ENCODE measurements at places on chromosomes 13 and 19. TPM values are rescaled to one million over a fixed set of nuclear protein-coding genes. Genes with fewer than 3 reads are reported as not detected.

- DNase-seq: no peak
These were observed 2082.0 kb upstream of the PCDH20 start for GRCh38 chr13:63497601-63498000.

- DNase-seq: no peak
These were observed 66.6 kb downstream of the ARHGEF18 start for GRCh38 chr19:7415163-7415856.

GRCh38 chr19:47110521-47111005, 3.0 kb downstream of the ZC3H4 start:
- peak; percentile 56 for DNase-seq

DNA sequence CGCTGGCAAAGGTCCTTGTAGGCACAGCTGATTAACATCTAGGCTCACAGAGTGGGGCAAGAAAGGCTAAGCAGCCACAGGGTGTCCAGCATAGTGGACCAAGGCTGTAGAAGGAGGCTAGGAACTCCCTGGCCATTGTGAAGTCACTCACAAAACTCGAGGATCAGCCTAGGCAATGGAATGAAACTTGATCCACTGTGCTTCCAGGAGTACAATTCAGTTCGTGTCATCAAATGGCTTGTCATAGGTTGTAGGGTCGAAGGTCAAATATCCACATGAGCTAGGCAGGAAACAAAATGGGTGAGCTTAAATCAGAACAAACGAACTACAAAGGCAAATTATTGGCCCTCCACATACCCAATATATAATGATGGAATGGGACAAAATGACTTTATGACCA, 4.4 kb upstream of the FAM187B start:
- no peak for DNase-seq

PSG3 gene
- total RNA-seq: not detected

GRCh38 chr19:51128227-51128626, 3.5 kb downstream of the SIGLEC9 start:
- no peak for DNase-seq

BST2 gene
- total RNA-seq: 124 TPM

- DNase-seq: no peak
These were observed 146.2 kb downstream of the GPC6 start for GRCh38 chr13:93372856-93373255.

C19orf85 gene
- total RNA-seq: not detected

GRCh38 chr19:39832341-39833083, 1.4 kb downstream of the DYRK1B start:
- DNase-seq: no peak

- DNase-seq: no peak
These were observed 66.6 kb upstream of the SOX21 start for GRCh38 chr13:94778986-94779385.

DNA sequence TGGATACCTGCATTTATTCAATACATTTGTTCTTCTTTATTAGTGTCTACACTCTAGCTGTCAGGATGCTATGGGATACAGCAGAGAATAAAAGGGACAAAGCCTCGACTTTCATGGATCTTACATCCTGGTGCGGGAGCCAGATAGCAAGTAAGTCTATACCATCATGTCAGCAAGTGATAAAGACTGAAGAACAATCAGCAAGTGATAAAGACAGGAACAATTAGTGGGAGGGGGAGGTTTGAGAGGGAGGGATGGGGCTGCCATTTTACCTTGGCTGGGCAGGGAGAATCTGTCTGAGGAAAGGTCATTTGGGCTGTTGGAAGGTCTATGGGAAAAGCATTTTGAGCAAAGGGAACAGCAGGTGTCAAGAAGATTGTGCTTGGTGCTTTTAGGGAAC, 2.6 kb upstream of the UBE2S start:
- DNase-seq: no peak

Data from CD8-positive, alpha-beta memory T cell (primary cell).